SK-N-SH (cell line): ENCODE measurements at places on chromosomes 7 and 10. TPM values are rescaled to one million over a fixed set of nuclear protein-coding genes. Genes with fewer than 3 reads are reported as not detected.

GRCh38 chr7:17985473-17986239 lies 42.0 kb downstream of the PRPS1L1 start:
- DNase-seq, result no peak
- peaks cover 5% of the 10 kb centered on the region; the same call in 1 of the 2 replicates for H3K27me3 ChIP-seq
- H3K4me3 ChIP-seq, result no peak overlapping the region
- no peaks in the 10 kb centered on the region; the same call in 1 of the 2 replicates for H3K4me1 ChIP-seq

- no peak overlapping the region for H3K4me3 ChIP-seq
- H3K27ac ChIP-seq, result no peak overlapping the region
- H3K4me1 ChIP-seq, result no peaks in the 10 kb centered on the region; the same call in 1 of the 2 replicates
- H3K27me3 ChIP-seq, result no peaks in the 10 kb centered on the region
These were observed 81.9 kb downstream of the NUDCD3 start for GRCh38 chr7:44408596-44408995.

DNA sequence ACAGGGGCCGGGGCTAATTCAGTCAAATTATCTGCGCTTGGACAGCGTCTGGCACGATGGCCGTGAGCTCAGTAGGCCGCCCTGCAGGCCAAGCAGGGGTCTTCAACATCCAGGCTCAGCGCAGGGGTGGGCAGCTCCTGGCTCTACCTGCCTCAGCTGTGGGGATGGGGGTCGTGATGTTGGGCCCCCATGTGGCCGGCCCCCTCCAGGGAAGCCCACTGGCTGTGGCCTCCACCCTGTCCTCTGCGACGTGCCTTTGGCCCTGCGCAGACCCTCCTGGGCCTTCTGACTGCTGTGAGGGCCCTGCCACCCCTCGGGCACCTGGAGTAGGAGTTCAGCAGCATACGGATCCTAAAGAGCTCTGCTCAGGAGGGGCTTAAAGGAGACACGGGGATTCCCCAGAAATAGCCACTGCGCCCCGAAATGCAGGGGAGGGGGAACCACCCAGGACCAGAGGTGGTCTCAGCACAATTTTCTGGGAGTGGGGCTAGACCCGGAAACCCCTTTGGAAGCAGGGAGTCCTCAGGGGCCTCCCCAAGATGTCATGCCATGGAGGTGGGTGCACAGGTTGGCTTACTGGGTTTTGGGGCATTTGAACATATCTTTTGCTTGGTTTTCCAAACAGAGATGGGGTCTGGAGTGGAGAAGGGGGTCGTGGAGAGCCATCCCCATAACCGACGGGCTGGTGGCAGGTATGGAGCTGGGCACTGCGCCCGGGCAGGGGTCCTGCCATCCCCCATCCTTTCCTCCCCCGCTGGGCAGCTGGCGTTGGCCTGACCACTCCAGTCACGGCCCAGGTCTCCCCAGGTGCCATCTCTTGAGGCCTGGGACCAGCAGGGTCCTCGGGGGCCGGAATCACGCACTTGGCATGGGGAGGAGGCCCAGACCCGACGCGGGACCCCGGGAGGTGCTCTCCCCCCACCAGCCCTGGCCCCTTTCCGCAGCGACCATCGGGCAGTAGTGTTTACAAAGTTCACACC lies 4.0 kb upstream of the ADAP1 start:
- H3K36me3 ChIP-seq, result no peaks in the 10 kb centered on the region
- H3K27ac ChIP-seq, result no peak overlapping the region
- H3K4me1 ChIP-seq, result no peaks in the 10 kb centered on the region
- DNase-seq, result peak; percentile 78
- peaks cover 7% of the 10 kb centered on the region; the same call in 1 of the 2 replicates for H3K27me3 ChIP-seq

DNA sequence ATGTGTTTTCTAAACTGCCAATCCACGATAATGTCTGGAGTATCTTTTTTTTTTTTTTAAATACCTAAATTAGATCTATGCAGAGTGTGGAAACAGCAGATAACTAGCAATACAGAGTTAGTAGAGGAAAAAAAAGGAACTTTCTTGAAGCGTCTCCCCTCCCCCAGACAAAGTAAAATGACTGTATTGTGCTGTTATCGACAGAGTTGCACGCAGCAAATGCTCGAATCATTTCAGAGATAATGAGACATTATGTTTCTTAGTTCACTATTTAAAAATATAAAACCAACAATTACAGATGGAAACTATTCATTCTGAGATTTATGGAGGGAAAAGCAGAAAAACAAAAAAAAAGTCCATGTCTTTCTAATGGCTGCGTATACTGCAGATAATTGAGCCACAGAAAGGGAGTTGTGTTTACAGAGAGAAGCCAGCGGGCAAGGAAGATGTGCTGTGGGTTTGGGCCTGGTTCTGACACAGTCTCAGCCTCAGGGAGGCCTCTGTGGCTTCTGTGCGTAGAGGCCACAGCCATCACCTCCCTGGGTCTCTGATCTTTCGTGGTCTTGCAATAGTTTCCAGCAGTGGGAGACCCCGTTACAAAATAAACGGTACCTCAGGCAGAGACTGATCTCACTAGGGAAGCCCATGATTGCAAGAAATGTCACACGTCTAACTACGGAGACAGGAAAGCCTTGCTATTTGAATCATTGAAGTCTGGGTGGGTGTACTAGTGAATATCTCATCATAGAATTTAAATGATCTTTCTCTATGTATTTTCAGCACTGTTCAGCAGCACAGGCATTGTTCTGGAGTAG lies 19.1 kb upstream of the KLF6 start:
- H3K27me3 ChIP-seq, result no peaks in the 10 kb centered on the region
- peaks cover 11% of the 10 kb centered on the region; the same call in 1 of the 2 replicates for H3K4me1 ChIP-seq
- H3K4me3 ChIP-seq, result no peak overlapping the region
- no peaks in the 10 kb centered on the region for H3K36me3 ChIP-seq
- DNase-seq, result no peak

DNA sequence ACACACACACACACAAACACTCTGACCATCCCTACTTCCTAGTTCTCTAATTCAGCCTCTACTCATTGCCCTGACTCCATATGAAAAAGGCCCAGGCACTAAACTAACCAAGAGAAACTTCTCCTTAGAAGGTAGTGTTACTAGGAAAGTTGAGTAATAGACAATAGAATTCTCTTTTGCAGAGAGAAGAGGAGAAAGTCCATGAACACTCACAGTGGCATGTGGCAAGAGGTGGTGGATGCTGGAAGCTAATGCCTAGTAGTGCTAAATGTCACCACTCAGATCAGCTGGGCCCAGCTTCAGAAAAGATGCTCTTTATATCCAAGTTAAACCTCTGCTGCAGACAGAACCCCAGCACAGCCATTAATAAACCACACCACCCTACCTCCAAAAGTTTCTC lies 58.2 kb downstream of the SORBS1 start:
- H3K4me1 ChIP-seq, result no peaks in the 10 kb centered on the region
- no peak overlapping the region for H3K4me3 ChIP-seq
- no peak for DNase-seq
- H3K27me3 ChIP-seq, result no peaks in the 10 kb centered on the region; the same call in 1 of the 2 replicates
- H3K36me3 ChIP-seq, result no peaks in the 10 kb centered on the region
- H3K27ac ChIP-seq, result no peak overlapping the region

- H3K36me3 ChIP-seq, result no peaks in the 10 kb centered on the region
- H3K4me1 ChIP-seq, result peaks cover 15% of the 10 kb centered on the region; the same call in 1 of the 2 replicates
- H3K27me3 ChIP-seq, result no peaks in the 10 kb centered on the region
- H3K27ac ChIP-seq, result peak overlapping the region; percentile 91
- peak overlapping the region; percentile 12; the same call in 1 of the 2 replicates for H3K4me3 ChIP-seq
These were observed 84.5 kb downstream of the HGF start for GRCh38 chr7:81685270-81685868.

GRCh38 chr7:107111196-107111595 lies 57.6 kb upstream of the HBP1 start:
- H3K27me3 ChIP-seq, result no peaks in the 10 kb centered on the region
- H3K36me3 ChIP-seq, result no peaks in the 10 kb centered on the region
- peaks cover 6% of the 10 kb centered on the region for H3K4me1 ChIP-seq
- no peak overlapping the region for H3K27ac ChIP-seq

DNA sequence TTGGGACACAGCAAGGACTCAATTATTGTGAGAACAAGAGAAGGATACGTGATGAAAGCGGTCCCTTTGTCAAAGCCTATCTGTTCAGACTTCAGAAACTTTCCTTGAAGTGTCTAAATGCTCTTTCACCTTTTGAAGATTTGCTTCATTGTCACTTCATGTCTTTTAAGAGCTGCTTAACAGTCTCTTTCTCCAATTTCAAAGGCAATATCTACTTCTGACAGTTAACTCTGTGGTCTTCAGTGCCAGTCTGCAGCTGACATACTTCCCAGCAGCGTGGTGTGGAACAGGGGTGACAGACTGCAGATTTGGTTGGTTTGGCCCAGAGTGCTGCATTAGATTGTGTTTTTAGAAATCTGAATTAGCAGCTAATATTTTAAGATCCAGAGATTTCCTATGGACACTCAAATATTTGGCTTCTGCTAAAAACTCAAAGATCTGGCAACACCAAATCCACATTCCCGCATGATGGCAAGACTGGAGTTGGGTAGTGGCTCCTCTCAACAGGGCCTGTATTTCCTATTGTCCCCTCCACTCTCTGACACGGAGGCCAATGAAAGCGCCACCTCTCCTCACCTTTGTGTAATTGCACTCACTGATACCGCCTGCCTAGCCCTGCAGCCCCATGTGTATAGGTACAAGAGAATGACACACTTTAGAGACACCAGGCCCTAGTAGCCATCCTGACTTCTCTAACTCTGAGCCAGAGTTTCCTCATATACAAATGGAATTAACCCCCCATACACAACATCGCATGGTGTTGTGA lies 11.5 kb downstream of the SCRN1 start:
- H3K27ac ChIP-seq, result no peak overlapping the region
- H3K36me3 ChIP-seq, result peaks cover 7% of the 10 kb centered on the region; the same call in 1 of the 2 replicates
- peaks cover 12% of the 10 kb centered on the region for H3K4me1 ChIP-seq

GRCh38 chr7:24926623-24927524 lies 53.1 kb downstream of the OSBPL3 start:
- H3K4me1 ChIP-seq, result peaks cover 28% of the 10 kb centered on the region
- H3K27me3 ChIP-seq, result no peaks in the 10 kb centered on the region
- DNase-seq, result no peak
- H3K36me3 ChIP-seq, result peaks cover 4% of the 10 kb centered on the region
- peak overlapping the region; percentile 15 for H3K4me3 ChIP-seq

DNA sequence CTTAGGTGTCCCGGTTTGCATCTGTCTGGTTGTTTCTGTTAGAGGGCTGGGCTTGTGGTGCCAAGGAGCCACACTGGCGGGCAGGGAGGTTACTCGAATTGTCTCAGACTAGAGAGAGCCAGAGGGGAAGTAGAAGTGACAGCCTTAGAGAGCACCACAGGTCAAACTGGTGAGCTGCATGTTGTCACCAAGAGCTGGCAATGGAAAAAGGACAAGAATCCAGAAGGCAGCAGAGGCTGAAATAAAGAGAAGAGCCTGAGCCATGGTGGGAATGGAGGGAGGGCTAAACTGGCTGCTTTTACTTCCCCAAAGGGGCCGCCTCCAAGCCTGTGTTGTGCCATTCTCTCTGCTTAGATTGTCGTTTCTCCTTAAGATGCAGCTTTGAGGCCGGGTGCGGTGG lies 31.1 kb upstream of the RHBDD2 start:
- H3K27ac ChIP-seq, result no peak overlapping the region
- no peak overlapping the region for H3K4me3 ChIP-seq
- DNase-seq, result no peak

- H3K36me3 ChIP-seq, result no peaks in the 10 kb centered on the region
- DNase-seq, result no peak
- H3K4me3 ChIP-seq, result no peak overlapping the region
- peaks cover 13% of the 10 kb centered on the region; the same call in 1 of the 2 replicates for H3K4me1 ChIP-seq
These were observed 614.1 kb upstream of the FZD8 start for GRCh38 chr10:36256166-36256565.

DNA sequence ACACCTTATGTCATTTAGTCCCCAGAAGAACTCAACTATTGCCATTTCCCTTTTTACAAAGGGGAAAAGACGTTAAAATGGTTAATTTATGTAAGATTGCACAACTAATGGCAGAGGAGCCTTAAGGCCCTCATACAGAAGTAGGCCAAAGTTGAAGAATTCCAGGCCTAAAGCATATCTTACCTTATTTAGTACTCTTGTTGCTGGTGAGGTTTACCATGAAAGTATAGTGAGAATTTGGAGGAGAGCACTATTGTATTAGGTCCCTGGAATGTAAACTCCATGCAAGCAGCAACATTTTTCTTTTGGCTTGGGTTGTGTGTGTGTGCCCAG lies 731 bp upstream of the CRPPA start:
- H3K4me3 ChIP-seq, result no peak overlapping the region
- DNase-seq, result no peak
- no peaks in the 10 kb centered on the region for H3K36me3 ChIP-seq
- peak overlapping the region; percentile 95 for H3K27ac ChIP-seq

- peak; percentile 14 for DNase-seq
- H3K27ac ChIP-seq, result no peak overlapping the region
- no peaks in the 10 kb centered on the region; the same call in 1 of the 2 replicates for H3K4me1 ChIP-seq
These were observed 192.5 kb upstream of the POT1 start for GRCh38 chr7:125122173-125122572.

- no peaks in the 10 kb centered on the region for H3K27me3 ChIP-seq
- no peaks in the 10 kb centered on the region for H3K4me1 ChIP-seq
- no peaks in the 10 kb centered on the region for H3K36me3 ChIP-seq
- H3K27ac ChIP-seq, result no peak overlapping the region
- DNase-seq, result no peak
These were observed 579.1 kb downstream of the CCSER2 start for GRCh38 chr10:84907461-84908009.

- H3K27ac ChIP-seq, result no peak overlapping the region
- H3K27me3 ChIP-seq, result no peaks in the 10 kb centered on the region
- no peak overlapping the region for H3K4me3 ChIP-seq
- no peak for DNase-seq
- H3K4me1 ChIP-seq, result no peaks in the 10 kb centered on the region
These were observed 9.0 kb upstream of the CHUK start for GRCh38 chr10:100238429-100238828.

DNA sequence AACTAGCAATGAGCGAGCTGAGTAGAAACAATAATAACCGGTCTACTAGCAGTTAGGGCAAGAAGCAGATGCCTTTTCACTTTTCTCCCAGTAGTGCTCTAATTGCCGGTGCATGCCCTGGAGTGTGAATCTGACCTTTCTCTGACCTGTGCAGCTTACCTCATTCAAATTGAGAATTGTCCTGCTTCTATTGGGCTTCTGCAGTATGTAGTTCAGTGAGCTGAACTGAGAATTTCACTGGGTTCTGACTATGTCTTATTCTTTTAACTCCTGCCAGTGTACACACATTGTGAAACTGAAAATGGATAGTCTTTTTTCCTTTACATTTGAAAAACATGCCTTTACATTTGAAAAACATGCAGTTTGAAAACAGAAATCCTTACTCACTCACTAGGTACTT lies 157.9 kb upstream of the GRM3 start:
- H3K27me3 ChIP-seq, result no peaks in the 10 kb centered on the region
- DNase-seq, result no peak
- no peaks in the 10 kb centered on the region for H3K36me3 ChIP-seq
- no peak overlapping the region for H3K4me3 ChIP-seq
- no peak overlapping the region for H3K27ac ChIP-seq

GRCh38 chr7:139867847-139868246 lies 38.8 kb downstream of the TBXAS1 start:
- no peaks in the 10 kb centered on the region for H3K27me3 ChIP-seq
- H3K4me3 ChIP-seq, result no peak overlapping the region
- H3K36me3 ChIP-seq, result no peaks in the 10 kb centered on the region

Gene GHRHR
- not detected in 2 replicates for polyA plus RNA-seq

Gene LRRC61
- 0.93 and 0.99 TPM in 2 replicates for polyA plus RNA-seq

Gene GALNT17
- not detected in 2 replicates for polyA plus RNA-seq

Gene FAM20C
- 6.8 and 12.7 TPM in 2 replicates for polyA plus RNA-seq

Gene SEMA3D
- 30.1 and 48.7 TPM in 2 replicates for polyA plus RNA-seq

Gene CLRN3
- polyA plus RNA-seq, result 0.08 and 0.25 TPM in 2 replicates

Gene ZDHHC6
- 12.5 and 20.7 TPM in 2 replicates for polyA plus RNA-seq
